ENCODE measurements at places on chromosomes 3 and 15.

- DNase-seq: no peak
These were observed 115.3 kb downstream of the KCNH8 start for GRCh38 chr3:19263606-19264005.

DNA sequence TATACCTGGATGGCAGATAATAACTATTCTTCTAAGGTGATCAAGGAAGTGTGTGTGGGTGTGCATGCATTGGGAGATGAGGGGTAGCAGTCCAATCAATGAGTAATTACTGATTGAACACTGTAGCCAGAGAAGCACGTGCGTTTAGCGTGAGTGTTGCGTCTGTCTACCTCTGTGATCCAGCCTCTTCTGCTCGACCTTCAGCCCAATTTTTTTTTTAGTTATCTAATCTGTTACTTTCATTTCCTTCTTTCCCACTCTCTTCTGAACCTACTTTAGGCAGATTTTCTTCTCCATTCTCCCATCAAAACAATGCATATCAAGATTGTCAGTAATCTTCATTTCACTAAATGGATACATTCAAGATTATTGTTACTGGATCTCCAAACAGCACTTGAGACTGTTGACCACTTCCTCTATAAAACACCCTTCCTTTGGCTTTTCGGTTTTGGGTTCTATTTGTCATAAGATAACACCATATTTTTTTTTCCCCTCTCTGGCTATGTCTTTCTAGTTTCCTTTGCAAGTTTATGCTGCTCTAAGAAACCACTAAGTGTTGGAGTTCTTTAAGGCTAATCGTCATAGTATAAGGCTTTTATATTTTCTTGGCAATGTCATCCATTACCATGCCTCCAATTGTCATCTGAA, 41.0 kb downstream of the MCTP2 start:
- DNase-seq: no peak

DNA sequence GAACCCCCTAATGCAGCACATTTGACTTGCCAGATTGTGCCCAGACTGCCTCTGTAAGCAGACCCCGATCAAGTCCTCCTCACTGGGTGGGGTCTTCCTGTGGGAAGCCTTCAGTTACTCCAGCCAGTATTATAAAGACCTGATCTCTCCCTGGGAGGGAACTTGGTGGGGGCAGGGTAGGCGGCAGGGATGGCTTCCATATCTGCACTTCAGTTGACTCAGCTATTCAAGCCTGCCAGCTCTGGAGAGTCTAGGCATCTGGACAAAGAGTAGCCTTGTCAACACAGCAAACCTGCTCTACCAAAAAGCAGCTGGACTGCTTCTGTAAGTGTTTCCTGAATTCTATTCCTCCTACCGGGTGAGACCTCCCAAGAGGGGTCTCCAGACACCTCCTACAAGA, 21.0 kb upstream of the SLC25A38 start:
- DNase-seq: peak; percentile 33

DNA sequence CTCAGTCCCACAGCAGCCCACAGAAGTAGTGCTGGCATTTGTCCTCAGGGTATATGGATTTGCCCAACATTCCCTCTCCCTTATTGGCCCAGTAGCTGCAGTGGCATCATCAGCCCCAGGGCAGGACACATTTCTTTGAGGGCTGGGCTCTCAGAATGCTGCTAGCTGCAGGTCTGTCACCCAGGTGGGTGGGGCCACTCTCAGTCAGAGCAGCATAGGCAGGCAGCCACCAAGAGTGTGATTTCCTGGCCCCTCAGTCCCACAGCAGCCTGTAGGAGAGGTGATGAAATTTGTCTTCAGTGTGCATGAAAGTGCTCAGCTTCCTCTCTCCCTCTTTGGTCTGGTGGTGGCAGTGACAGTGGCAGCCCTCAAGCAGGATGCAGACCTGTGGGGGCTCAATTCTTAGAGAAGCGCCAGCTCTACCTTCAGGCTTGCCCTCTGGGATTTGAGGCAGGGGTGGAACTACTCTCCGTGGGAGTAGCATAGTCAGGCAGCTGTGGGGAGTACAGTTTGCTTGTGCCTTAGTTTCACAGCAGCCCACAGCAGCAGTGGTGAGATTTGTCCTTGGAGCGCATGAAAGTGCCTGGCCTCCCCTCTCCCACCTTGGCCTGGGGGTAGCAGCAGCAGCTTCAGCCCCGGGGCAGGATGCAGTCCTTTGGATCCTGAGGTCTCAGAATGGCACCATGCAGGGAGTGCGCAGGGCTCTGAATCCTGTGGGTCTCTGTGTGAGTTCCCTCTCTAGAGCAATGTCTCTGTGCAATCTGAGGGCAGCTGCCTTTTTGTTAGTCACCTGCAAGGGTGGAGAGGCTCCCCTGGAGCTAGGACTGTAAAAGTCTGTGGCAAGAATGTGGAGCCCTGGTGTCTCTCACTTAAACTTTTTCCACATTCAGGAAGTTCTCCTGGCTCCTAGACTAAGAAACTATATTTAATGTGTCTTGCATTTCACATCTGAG, 1229.1 kb downstream of the ROBO2 start:
- no peak for DNase-seq

Data from NCI-H774 (cell line).